ENCODE measurements at places on chromosomes 2 and 18. TPM values are rescaled to one million over a fixed set of nuclear protein-coding genes. Genes with fewer than 3 reads are reported as not detected.
A peak's percentile ranks its signal among the peaks of the same experiment; 100 is the strongest.

- DNase-seq = no peak
These were observed 4.7 kb downstream of the MYO5B start for GRCh38 chr18:50190236-50190635.

The ABCG8 gene
- not detected for total RNA-seq

The NCK2 gene
- total RNA-seq = 43.1 TPM

DNA sequence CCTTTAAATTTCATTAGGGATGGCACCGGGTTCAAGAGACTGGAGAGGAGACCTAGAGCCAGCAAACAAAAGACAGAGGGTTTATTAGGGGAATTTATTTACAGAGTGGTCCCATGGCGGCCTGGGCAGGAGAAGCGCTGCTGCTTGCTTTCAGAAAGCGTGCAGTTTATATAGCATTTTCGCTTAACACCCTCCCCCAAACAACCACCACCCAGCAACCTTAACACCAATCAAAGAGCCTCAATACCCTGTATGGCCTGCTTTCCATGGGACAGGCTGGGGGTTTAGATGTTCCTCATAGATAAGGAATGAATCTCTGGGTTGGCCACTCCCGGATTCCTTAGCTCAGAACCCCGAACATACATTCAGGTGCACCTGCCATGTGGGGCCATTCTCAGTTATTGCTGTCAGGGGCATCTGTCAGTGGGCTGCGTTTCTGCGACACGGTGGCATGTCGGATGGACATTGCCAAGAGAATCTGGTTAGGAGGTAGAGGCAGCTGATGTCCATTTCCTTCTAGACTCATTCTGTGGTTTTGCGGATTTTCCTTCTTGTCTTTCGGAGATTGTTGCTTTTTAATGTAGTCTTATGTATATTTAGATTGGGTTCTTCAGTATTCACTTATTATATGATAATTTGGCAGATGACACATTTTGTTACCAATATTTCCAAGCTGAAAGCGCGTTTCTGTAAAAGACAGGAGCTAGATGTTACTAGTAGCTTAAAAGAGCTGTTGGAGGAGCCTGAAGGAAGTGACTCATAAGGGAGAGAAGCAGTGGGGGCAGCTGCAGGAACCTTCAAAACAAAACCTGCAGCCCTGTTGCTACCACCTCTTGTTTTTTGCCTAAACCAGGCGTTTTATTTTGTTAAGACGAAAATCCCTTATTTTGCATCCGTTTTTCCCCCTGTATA lies 7.2 kb downstream of the AGAP1 start:
- DNase-seq = no peak

- DNase-seq = no peak
These were observed 57.1 kb downstream of the CD226 start for GRCh38 chr18:69890558-69890957.

DNA sequence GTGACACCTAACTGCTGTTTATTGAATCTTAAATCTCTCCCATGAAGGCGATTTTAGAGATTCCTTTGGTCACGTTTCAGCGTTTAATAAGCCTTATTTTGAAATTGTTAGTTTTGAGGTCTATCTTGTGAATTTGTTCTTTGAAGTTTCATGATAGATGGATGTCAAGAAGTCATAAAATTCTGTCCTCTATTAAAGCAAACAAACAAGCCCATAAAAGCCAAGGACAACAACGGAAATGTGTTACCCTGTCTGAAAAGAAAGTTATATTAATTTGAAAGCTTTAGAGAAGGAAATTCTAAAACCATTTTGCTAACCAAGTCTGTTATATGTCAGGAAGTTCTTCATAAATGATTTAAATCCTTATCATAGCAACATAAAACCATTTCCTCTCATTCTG lies 7.0 kb upstream of the CAVIN2 start:
- DNase-seq = no peak

DNA sequence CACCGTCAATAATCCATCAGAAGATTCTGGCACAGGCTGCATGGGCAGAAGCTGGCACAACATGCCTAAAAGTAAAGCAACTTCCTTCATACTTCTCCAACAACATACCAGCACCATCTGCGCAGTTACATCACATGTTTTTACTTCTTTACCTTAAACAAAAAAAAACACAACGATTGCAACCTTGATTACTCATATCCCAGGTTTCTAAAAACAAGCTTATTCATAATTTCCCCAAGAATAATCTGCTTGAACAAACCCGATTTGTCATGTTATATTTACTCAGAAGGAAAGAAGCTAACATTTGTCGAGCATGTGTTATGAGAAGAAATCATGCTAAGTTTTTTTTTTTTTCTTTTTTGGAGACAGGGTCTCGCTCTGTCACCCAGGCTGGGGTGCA lies 54.7 kb downstream of the THADA start:
- no peak for DNase-seq

GRCh38 chr2:219111375-219112061 lies 49.1 kb downstream of the NHEJ1 start:
- no peak for DNase-seq

- peak; percentile 54 for DNase-seq
These were observed 378.5 kb upstream of the ID2 start for GRCh38 chr2:8303322-8303832.

DNA sequence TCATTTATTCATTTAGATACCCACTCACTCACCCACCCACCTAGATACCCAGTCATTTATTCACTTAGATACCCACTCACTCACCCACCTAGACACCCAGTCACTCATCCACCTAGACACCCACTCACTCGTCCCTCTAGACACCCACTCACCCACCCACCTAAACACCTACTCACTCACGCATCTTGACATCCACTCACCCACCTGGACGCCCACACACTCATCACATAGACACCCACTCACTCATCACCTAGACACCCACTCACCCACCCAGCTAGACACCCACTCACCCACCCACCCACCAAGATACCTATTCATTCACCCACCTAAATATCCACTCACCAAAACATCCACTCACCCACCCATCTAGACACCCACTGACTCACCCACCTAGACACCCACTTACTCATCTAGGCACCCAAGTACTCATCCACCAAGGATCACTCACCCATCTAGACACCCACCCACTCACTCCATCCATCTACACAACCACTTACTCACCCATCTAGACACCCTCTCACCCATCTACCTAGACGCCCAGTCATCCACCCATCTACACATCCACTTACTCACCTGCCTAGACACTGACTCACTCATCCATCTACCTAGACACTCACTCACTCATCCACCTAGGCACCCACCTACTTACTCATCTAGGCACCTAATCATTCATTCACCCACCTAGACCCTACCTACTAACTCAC lies 723.7 kb upstream of the RAB6C start:
- no peak for DNase-seq

DNA sequence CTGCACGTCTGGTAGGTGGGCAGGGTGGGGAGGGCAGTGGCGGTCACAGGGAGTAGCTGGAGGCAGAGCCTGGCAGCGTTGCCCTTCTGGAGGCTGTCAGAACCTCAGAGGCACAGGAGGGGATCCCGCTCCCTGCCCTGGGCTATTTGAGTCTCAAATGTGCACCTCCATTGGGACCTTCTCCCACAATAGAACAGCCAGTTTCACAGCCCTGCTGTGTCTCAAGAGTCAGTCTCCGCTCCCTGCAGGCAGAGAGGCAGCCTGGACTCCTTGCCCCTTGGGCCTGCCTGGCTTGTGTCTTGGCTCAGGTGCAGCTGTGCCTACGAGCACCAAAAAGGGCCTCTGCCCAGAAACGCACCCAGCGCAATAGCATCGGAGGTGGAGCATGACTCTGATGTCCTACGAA lies 57.4 kb downstream of the FAM168B start:
- DNase-seq = no peak

GRCh38 chr2:96197546-96198255 lies 10.9 kb downstream of the STARD7 start:
- DNase-seq = no peak

The THADA gene
- 14.4 TPM for total RNA-seq

DNA sequence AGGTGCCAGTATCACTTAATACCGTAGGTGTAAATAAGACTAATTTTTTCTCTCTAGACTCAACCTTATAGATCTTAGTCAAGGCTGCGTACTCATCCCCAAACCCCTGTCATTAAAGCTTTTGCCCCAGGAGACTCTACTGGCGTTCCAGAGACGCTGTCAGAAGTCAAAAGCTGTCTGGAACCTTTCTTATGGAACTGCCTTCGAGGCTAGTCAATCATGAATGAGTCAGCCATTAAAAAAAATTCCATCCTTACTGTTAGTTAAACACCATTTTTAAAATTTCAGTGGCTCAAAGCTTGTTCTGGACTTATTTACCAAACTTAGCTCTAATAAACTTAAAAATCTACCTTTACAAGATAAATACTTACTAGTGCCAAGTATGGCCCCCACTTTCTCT lies 52.1 kb downstream of the SPRED2 start:
- DNase-seq = no peak

- DNase-seq = no peak
These were observed 83.4 kb upstream of the MAPRE2 start for GRCh38 chr18:34957864-34958259.

The COL6A3 gene
- 370 TPM for total RNA-seq

- no peak for DNase-seq
These were observed 136.2 kb downstream of the RGPD3 start for GRCh38 chr2:106332054-106332453.

The GCG gene
- total RNA-seq = 16.6 TPM

DNA sequence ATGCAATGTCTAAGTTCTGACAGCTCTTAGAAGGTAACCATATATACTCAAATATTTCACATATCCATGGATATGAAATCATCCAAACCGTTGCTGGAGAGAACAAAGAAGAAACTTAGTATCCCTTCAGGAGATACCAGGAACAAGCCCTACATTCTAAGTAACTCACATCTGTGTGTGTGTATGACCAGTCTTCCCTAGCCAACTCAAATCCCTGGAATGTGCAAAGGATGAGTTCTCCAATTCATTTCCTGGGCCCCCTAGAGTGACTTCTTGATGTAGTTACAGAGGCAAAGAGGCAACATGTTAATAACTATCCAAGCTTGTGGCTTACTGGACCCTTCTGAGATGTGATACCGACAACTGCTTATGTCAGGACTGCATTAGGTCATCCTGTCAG lies 20.1 kb downstream of the TPGS2 start:
- no peak for DNase-seq

DNA sequence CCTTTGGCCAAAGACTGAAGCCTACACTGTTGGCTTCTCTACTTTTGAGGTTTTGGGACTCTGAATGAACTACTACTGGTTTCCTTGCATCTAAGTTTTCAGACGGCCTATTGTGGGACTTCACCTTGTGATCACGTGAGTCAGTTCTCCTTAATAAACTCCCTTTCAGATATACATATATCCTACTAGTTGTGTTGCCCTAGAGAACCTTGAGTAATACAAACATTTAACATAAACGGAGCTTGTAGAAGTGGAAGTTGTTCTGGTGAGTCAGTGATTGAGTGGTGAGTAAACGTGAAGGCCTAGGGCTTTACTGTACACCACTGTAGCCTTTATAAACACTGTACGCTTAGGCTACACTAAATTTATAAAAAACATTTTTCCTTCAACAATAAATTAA lies 107.2 kb upstream of the CDH2 start:
- DNase-seq = no peak

- peak; percentile 49 for DNase-seq
These were observed 97.8 kb downstream of the B3GNT2 start for GRCh38 chr2:62293490-62294271.

DNA sequence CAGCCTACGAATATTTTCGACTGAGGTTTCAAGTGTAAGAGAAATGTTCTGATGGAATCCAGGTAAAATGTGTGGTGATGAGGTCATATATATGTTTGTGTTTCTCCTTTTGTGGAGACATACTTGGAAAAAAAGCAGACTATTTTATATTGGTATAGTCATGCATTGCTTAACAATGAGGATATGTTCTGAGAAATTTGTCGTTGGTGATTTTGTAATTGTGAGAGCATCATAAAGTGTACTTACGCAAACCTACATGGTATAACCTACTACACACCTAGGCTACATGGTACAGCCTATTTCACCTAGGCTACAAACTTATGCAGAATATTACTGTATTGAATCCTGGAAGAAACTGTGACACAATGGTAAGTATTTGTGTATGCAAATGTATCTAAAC lies 1849.9 kb upstream of the CELF4 start:
- DNase-seq = no peak

The LINC00305 gene
- not detected for total RNA-seq

- no peak for DNase-seq
These were observed 190.1 kb downstream of the LNPK start for GRCh38 chr2:175811971-175812370.

DNA sequence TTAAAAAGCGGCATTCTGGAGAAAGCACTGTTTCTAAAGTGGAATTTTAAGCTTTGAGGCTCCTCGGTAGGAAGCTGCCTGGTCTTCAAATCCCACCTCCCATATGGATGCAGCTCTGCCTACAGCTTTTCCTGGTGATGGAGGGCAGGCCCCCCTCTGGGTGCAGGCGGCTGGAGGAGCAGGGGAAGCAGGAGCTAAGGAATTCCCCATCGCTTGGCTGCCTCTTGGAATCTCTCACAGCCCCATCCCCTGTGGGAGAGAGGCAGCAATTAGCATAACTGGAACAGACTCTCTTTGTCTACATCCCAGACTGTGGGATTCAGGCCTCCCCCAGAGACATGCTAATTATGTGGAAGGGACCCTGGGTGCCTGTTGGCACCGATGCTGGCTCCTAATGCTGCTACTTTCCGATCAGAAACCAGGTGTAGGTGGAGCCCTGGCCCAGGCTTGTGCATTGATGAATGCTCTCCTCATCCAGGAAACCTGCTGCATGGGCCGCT lies 51.3 kb downstream of the LIPG start:
- DNase-seq = no peak

DNA sequence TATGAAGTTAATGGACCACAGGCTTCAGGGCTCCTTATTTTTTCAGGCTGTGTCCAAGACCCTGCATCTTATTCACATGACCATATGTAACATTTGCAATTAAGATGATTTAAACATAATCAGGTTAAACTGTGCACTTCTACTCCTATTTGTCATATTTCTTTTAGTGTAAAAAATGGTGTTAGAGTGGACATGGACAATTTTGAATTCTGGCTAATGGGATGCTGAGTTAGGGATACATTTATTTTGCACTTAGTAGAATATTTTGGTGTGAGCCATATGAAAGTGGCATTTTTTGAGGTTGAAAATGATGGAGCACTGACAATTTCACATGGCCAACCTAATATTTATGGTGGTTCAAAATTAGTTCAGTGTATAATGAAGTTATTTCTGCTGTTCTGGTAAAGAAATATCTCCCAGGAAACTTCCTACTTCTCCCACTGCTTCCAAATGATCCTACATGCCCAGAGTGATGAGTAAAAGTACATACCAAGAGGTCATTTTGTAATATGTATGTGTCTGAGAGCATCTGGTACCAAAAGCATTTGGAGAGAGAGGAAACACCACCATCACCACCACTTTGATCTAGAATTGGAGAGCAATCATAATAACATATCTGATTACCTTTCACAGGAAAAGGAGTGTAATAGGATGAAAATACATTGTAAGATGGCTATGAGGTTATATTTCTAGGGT lies 36.0 kb downstream of the GULP1 start:
- DNase-seq = no peak

- DNase-seq = no peak
These were observed 9.6 kb upstream of the CENPA start for GRCh38 chr2:26776195-26776800.

The UPP2 gene
- not detected for total RNA-seq

GRCh38 chr2:105747254-105747894 lies 2.7 kb downstream of the NCK2 start:
- DNase-seq = peak; percentile 16

- no peak for DNase-seq
These were observed 12.3 kb upstream of the POLI start for GRCh38 chr18:54257015-54257414.

The TAF4B gene
- 2.8 TPM for total RNA-seq
